ENCODE measurements at places on chromosomes 12 and 14. TPM values are rescaled to one million over a fixed set of nuclear protein-coding genes. Genes with fewer than 3 reads are reported as not detected.
A peak's percentile ranks its signal among the peaks of the same experiment; 100 is the strongest.

- DNase-seq = no peak
These were observed 35.9 kb downstream of the PDZRN4 start for GRCh38 chr12:41224066-41224465.

DNA sequence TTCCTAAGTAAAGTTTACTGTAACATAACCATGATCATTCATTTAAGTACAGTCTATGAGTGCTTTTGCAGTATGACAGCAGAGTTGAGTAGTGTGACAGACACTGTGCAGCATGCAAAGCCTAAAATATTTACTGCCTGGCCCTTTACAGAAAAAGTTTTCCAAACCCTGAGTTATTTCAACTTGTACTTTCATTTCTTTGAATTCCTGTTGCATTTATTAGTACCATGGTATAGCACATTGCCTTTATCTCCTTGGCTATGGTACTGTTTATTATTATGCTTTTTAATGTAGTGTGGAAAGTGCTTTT is 6.2 kb downstream of the ARHGAP5 start:
- no peak for DNase-seq

Gene ZNF891
- 0.10 TPM for total RNA-seq

GRCh38 chr12:3313675-3314663 is 177.0 kb upstream of the PRMT8 start:
- peak; percentile 60 for DNase-seq

Gene SPTB
- total RNA-seq = not detected

DNA sequence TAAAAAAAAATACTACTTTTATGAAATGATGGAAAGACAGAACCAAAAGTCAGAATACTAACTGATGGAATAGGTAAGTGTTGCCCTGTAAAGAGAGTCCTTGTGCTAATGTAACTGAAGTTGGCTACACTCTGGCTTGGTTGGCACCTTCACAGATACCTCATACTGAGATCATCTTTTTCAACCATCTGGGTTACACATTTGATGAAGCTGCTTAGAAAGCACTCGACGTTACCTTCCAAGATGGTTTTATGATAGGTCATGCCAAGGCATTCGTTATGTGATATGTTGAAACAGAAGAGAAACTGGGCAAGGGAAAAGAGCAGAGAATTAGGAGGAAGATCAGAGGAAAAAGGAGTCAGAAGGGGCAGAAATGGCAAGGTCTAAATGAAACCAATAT is 203.8 kb downstream of the ADAMTS20 start:
- peak; percentile 49 for DNase-seq

GRCh38 chr12:24198936-24199671 is 249.6 kb upstream of the SOX5 start:
- DNase-seq = no peak
